ENCODE measurements at places on chromosomes 11 and 22. TPM values are rescaled to one million over a fixed set of nuclear protein-coding genes. Genes with fewer than 3 reads are reported as not detected.

DNA sequence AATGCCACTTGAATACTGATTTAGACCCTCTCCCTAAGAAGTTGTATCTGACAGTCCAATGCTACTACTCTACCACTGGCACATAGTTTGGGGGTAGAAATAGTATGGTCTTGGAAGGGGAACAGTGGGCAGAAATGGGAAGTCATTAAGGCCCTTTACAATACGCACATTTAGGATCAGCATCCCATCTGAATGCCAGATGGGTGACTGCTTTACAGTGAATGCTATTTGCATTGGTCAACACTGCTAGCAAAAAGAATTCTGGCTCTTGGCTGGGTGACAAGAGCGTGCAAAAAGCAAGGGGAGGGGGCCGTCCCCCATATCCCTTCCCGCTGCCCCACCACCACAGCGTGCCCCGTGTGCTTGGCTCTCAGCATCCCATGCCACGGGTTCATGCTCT, 104.7 kb upstream of the BID start:
- H3K36me3 ChIP-seq: peaks cover 56% of the 10 kb centered on the region
- H3K4me3 ChIP-seq: no peak overlapping the region
- H3K27ac ChIP-seq: no peak overlapping the region
- no peak for DNase-seq
- no peaks in the 10 kb centered on the region for H3K27me3 ChIP-seq
- H3K4me1 ChIP-seq: no peaks in the 10 kb centered on the region

GRCh38 chr11:134576721-134577171, 164.7 kb upstream of the B3GAT1 start:
- H3K36me3 ChIP-seq: no peaks in the 10 kb centered on the region
- H3K27me3 ChIP-seq: no peaks in the 10 kb centered on the region
- H3K4me3 ChIP-seq: no peak overlapping the region
- H3K27ac ChIP-seq: no peak overlapping the region

DNA sequence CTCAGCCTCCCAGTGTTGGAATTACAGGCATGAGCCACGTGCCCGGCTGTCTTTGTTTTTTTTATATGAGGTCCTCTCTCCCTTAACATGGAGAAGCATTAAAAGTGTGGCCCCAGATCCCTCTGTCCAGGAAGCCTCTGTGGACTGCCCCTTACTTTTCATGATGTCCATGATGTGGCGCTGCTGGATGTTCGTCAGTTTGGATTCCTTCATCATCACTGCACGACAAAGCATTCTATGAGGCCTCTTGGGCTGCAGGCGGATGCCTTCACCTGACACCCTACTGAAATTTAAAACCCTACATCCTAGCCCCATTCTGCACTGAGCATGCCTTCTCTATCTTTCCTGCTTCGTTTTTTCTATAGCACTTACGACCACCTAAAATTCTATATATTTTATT, 2.1 kb downstream of the C22orf23 start:
- no peaks in the 10 kb centered on the region for H3K27me3 ChIP-seq
- H3K4me1 ChIP-seq: peaks cover 2% of the 10 kb centered on the region
- no peaks in the 10 kb centered on the region for H3K36me3 ChIP-seq
- no peak overlapping the region for H3K27ac ChIP-seq
- no peak for DNase-seq
- H3K4me3 ChIP-seq: no peak overlapping the region

- no peaks in the 10 kb centered on the region for H3K4me1 ChIP-seq
- H3K36me3 ChIP-seq: no peaks in the 10 kb centered on the region
- no peak overlapping the region for H3K4me3 ChIP-seq
- DNase-seq: no peak
Observed at GRCh38 chr11:92101920-92102319, 122.7 kb upstream of the FAT3 start.

DNA sequence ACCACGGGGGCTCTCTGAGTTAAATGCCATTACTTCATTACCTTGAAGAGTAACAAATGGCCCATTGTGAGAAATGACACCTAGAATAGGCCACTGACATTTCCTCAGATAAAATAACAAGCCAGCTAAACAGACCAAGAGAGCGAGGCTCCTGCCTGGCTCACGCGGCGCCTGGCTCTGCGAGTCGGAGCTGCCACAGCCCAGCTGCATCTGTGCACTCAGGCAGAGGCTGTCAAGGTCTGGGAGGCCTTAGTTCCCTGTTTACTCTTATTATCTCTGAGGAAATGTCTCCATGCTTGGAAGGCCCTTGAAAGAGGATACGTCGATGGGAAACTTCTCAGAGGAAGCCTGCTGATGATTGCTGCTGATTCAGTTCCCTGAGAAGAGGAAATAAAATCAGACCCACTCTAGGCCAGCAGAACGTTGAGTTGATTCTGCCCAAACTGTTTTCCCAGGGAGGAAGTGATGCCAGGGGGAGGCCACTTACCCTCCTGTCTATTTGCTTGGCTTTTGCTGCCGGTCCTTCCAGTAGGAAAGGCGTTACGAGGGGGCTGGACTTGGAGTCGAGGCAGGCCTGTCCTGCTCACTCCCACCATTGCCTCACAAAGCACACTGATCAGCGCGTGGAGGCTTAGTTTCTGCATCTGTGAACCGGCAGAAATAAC, 208.8 kb downstream of the TBC1D22A start:
- H3K36me3 ChIP-seq: peaks cover 13% of the 10 kb centered on the region
- H3K4me1 ChIP-seq: no peaks in the 10 kb centered on the region
- no peak for DNase-seq
- no peak overlapping the region for H3K27ac ChIP-seq

GRCh38 chr22:36563001-36563400, 34.0 kb upstream of the EIF3D start:
- H3K4me3 ChIP-seq: no peak overlapping the region
- no peaks in the 10 kb centered on the region for H3K36me3 ChIP-seq
- DNase-seq: no peak
- no peaks in the 10 kb centered on the region for H3K4me1 ChIP-seq
- peaks cover 9% of the 10 kb centered on the region for H3K27me3 ChIP-seq

GRCh38 chr11:73951797-73952196, 971 bp downstream of the DNAJB13 start:
- H3K4me3 ChIP-seq: no peak overlapping the region
- no peak for DNase-seq
- no peaks in the 10 kb centered on the region for H3K4me1 ChIP-seq
- H3K36me3 ChIP-seq: no peaks in the 10 kb centered on the region

DNA sequence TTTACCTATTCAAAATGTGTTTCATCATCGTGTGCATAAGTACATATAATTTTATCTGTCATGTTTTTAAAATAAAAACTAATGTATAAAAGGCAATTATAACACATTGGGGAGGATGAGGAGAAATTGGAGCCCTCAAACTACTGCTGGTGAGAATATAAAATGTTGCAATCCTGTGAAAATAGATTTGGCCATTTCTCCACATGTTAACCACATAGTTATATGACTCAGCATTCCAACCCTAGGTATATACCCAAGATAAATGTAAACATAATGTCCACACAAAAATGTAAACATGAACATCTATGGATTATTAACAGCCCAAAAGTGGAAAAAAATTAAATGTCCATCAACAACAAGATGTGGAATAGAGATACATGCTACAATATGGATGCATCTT, 928.0 kb upstream of the FAT3 start:
- H3K4me1 ChIP-seq: no peaks in the 10 kb centered on the region
- H3K36me3 ChIP-seq: no peaks in the 10 kb centered on the region
- DNase-seq: no peak
- H3K4me3 ChIP-seq: no peak overlapping the region

- no peak for DNase-seq
- H3K27me3 ChIP-seq: no peaks in the 10 kb centered on the region
Observed at GRCh38 chr22:42939451-42939881, 75.5 kb downstream of the PACSIN2 start.

DNA sequence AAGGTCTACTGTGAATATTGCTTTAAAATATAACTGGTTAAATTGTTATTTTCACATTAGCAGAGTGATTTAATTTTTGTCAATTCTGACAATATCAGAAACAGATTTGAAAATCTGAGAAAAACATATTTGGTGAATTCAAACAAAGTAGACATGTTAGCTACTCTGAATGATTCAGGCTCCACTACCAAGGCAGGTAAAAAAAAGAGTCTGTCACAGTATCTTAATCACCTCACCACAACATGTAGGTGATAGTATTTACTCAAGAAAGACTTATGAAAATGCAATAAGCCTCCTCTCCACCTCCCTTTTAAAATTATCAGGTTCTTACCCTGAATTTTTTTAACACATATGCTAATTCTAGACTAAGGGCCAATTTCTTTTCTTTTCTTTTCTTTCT, 42.6 kb downstream of the DDI1 start:
- no peak overlapping the region for H3K4me3 ChIP-seq
- no peaks in the 10 kb centered on the region for H3K27me3 ChIP-seq
- no peaks in the 10 kb centered on the region for H3K36me3 ChIP-seq
- H3K4me1 ChIP-seq: no peaks in the 10 kb centered on the region

DNA sequence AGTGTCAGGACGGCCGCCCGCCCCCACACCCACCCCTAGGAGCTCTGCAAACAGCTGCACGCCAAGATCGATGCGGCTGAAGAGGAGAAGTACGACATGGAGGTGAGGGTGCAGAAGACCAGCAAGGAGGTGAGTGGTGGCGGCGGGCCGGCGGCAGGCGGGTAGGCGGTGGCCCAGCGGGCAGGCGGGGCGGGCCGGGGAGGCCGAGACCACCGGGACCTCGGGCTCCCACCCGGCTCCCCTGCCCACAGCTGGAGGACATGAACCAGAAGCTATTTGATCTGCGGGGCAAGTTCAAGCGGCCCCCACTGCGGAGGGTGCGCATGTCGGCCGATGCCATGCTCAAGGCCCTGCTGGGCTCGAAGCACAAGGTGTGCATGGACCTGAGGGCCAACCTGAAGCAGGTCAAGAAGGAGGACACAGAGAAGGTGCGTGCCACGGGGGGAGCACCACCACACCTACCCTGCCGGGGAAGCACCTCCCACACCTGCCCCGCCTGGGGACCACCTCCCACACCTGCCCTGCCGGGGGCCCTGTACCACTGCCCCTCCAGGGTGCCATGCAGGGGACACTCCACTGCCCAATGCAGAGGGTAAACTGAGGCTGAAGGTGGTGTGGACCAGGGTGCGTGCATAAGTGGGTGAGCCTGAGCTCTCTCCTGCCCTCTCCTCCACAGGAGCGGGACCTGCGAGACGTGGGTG, 2.1 kb downstream of the TNNI2 start:
- no peaks in the 10 kb centered on the region for H3K4me1 ChIP-seq
- H3K27me3 ChIP-seq: no peaks in the 10 kb centered on the region
- H3K27ac ChIP-seq: no peak overlapping the region

- H3K36me3 ChIP-seq: no peaks in the 10 kb centered on the region
- DNase-seq: no peak
- no peaks in the 10 kb centered on the region for H3K4me1 ChIP-seq
- no peak overlapping the region for H3K4me3 ChIP-seq
- H3K27ac ChIP-seq: no peak overlapping the region
- no peaks in the 10 kb centered on the region for H3K27me3 ChIP-seq
Observed at GRCh38 chr11:22927793-22928192, 67.5 kb upstream of the CCDC179 start.

DNA sequence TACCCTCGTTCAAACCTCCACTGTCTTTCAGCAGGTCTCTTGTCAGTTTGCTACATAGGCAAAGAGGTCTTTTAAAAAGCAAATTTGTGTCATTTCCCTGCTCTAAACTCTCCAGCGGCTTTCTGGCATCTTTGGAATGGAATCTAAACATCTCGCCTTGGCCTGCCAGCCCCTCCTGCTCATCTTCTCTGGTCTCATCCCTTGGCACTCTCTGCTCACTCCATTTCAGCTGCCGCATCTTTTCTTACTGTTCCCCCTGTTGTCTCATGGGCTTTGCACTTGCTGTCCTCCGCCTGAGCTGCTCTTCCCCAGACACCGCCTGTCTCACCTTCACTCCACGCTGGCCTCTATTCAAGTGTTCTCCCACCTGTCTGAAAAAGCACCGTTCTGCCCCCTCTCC, 46.6 kb downstream of the BMAL1 start:
- no peaks in the 10 kb centered on the region for H3K4me1 ChIP-seq
- DNase-seq: no peak
- no peak overlapping the region for H3K27ac ChIP-seq
- no peaks in the 10 kb centered on the region for H3K36me3 ChIP-seq
- no peak overlapping the region for H3K4me3 ChIP-seq

IL18 gene
- 9.0 TPM for total RNA-seq

CHRNA10 gene
- total RNA-seq: not detected
